ENCODE measurements at places on chromosomes 3 and 15.

DNA sequence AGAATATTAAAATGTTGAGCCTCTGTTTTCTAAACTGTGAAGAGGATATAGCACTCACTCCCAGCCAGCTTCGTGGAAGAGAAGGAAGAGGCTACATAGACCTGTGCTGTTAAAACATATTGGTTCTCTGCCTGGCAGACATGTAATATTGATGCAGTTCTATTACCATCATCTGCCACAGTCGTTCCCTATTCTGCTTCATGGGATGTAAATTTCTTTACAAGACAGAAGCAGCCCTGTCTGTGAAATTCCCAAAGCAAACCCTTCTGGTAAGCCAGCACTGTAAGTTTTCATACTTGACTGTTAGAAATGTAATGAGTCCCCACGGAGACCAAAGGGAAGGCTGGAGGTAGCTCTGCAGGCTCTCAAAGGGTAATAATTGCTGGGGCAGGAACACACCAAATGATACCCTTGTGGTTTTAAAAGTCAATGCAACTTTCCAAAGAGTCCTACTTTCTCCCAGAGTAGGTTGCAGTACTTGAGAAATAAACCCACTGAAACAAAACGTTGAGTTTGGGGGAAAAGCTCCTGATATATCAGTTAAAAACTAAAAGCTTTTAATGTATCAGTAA is 129.9 kb upstream of the HES1 start:
- no peak for DNase-seq

DNA sequence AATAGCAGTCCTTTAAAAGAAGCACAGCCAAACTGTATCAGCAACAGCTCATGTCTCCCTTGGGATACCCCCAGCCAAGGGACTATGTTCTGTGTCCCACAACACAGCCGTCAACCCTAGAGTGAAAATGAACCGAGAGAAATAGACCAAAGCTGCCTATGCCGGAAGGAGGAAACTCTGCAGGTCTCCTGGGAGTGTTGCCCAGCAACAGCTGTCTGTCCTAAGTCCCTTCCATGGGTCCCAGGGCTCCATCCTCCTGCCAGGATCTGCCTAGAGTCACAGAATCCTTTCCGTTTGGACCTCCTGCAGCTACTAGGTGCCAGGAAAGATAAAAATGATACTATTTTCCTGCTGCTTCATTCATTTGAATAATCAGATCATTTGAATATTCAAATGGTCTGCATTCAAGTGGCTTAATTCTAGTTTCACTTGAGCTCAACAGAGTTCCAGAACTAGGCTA is 53.1 kb downstream of the TRANK1 start:
- DNase-seq = no peak

DNA sequence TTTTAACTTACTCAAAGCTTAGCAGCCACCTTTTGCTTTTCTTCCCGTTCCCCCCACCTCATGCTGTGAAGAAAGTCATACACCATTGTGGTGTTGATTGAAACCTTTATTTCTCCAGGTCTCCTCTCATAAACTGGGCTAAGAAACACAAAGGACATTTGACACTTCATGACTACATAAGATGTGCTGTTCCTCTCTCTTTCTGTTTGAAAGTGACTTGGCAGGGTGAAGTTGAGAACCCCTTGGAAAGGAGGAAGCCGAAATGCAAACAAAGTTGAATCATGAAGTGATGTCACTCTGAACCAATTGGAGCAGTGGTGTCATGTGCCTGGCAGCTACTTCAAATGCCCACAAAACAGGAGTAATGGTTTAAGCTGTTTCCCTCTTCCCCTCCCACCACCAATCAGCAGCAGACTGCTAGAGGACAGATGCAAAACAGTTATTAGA is 174.7 kb downstream of the IGF1R start:
- DNase-seq = peak; percentile 53

GRCh38 chr3:179149406-179149867 is 1.3 kb downstream of the PIK3CA start:
- DNase-seq = peak; percentile 68

DNA sequence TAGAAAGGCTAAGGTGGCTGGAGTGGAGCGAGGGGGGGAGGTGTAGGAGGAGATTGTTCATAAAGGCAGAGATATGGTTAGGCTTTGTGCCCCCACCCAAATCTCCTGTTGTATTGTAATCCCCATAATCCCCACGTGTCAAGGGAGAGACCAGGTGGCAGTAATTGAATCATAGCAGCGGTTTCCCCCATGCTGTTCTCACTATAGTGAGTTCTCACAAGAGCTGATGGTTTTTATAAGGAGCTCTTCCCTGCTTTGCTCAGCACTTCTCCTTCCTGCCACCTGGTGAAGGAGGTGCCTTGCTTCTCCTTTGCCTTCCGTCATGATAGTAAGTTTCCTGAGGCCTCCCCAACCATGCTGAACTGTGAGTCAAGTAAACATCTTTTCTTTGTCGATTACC is 64.7 kb upstream of the CFAP161 start:
- DNase-seq = no peak

DNA sequence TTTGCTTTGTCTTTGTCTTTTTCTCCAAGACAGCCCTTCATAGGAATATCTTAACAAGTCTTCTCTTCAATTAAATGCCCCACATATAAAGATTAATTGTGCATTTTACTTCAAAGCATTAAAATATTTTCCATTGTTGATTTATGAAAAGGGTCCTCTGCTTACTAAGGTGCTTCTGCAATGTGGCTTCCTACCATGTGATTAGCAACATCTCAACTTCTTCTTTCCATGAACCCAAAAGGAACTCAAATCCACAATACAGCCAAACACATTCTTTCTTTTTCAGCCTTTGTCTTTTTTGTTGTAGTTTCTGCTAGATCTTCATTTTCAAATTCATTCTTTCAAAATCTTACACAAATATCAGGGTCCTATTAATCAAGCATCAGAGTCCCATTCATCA is 309.2 kb downstream of the NSUN3 start:
- DNase-seq = peak; percentile 11
